Inflammatory macrophage (primary cell): ENCODE measurements at places on chromosomes 1 and 21.

- DNase-seq = no peak
Observed at GRCh38 chr1:169361281-169361680, 6.3 kb downstream of the NME7 start.

- DNase-seq = no peak
Observed at GRCh38 chr1:204087181-204087892, 14.4 kb downstream of the SOX13 start.

DNA sequence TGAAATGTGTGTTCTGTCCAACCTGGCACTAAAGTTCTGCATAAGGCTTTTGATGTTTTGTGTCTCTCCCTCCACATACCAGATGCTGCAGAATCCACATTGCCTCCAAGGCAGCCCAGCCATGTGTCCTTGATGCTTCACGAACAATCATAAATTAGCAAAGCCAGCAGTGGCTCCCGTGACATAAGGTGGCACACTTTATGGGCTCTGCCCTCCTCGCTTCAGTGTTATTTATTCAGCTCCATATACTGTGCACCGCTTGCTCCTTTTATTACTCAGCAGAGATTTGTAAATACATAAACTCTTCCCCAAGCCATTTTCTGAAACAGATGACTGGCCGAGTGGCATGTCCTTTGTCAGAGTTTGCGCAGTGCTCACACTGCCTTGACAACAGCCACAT is 112.8 kb upstream of the SLC35F3 start:
- DNase-seq = no peak

DNA sequence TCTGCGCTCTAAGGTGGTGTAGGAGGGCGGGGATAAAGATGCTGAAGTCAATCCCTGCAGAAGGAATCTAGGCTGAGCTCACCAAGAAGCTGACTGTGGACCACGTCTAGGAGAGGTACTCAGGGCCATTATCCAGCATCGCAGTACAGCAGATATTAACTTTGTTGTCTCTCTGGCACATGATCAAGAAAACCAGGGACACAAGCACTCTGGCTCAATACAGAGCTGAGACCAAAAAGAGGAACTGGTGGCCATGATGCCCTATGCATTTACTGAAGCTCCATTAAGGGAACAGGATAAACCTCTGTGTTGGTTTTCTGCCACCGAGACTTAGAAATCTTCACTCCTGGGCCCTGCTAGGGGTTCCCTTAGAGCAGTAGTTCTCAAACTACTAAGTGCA is 38.0 kb upstream of the ANGPTL7 start:
- peak; percentile 50 for DNase-seq

GRCh38 chr1:183761871-183762270 is 43.0 kb upstream of the RGL1 start:
- DNase-seq = no peak

DNA sequence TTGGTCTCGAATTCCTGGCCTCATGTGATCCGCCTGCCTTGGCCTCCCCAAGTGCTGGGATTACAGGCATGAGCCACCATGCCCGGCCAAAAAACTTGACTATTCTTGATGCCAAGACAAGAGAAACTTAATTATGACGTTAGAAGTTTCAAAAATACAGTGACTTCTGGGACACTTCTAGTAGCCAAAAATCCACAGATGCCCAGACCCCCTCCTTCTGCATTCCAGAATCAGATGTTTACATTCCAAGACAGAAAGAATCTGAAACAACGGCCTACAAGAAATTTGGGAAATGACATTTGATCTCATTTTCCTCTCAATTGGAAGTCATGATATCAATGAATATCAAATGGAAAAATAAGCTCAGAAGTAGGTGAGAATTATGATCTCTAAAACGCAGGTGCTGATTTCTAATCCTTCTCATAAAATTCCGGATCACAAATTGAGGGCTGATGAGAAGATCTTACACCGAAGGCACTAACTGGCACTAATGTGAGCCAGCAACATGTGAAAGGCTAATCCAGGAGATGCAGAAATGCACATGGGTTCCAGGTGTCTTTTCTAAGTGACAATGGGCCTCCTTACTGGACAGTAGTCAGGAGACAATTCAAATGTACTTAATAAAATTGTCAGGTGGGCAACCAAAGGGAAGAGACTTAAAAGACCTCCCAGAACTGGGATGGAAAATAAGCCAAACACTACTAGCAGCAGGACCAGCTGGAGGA is 5.5 kb downstream of the RAB29 start:
- DNase-seq = no peak
